Thoracic aorta (tissue), 2 donors: ENCODE measurements at places on chromosomes 3 and 15.

DNA sequence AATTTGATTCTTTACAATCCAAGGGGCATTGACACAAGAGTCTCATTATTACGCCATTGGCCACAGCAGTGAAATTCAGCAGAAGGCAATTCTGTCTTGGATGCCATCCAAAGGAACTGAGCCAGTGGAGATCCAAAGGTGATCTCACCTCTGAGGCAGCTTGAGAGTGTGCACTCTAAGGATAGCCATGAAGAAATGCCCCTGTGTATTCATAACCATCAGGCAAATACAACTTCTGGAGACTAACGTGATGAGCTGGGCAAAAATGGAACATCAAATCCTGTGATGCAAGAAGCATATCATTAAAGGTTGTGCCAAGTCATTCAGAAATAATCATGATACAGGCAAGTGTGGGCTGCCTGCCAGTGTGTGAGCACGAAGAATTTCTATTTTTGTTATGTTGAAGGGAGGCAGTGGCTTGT, 41.4 kb downstream of the ROBO2 start:
- no peak for DNase-seq

GRCh38 chr15:78689626-78690025, 48.6 kb upstream of the CHRNB4 start:
- no peak for DNase-seq

DNA sequence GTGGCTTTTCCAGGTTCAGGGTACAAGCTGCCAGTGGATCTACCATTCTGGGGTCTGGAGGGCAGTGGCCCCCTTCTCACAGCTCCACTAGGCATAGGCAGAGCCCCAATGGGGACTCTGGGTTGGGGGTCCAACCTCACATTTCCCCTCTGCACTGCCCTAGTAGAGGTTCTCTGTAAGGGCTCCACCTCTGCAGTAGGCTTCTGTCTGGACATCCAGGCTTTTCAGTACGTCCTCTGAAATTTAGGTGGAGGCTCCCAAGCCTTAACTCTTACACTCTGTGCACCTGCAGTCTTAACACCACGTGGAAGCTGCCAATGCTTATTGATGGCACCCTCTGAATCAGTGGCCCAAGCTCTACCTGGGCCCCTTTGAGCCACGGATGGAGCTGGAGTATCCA, 22.5 kb upstream of the TM4SF4 start:
- DNase-seq, result no peak

GRCh38 chr15:50813089-50813488, 47.6 kb upstream of the SPPL2A start:
- DNase-seq, result no peak

GRCh38 chr3:128009952-128010846, 42.0 kb upstream of the SEC61A1 start:
- DNase-seq, result no peak

- no peak for DNase-seq
Measured at GRCh38 chr3:98647197-98647596, 53.8 kb upstream of the CPOX start.

- no peak for DNase-seq
Measured at GRCh38 chr3:179151474-179151873, 3.3 kb downstream of the PIK3CA start.

- DNase-seq, result no peak
Measured at GRCh38 chr15:83036253-83036652, 24.8 kb upstream of the C15orf40 start.

DNA sequence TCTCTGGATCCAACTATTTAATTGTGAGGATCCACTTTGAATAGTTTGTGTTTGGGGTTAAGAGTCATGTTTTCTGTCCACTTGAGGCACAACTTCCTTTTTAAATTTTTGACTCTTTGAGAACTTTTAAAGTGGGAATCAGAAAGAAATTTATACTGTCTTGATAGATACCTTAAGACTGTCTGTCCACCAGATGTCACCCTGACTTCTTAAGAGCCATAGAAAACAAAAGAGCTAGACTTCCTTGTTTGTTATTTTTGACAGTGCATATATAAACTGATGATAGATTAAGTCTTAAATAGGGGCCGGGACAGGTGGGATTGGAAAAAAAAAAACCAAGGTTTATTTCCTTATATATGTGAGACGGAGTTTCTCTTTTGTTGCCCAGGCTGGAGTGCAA, 52.1 kb upstream of the WDR72 start:
- no peak for DNase-seq

- no peak for DNase-seq
Measured at GRCh38 chr3:112973325-112974177, 1.4 kb downstream of the CD200R1 start.

- no peak for DNase-seq
Measured at GRCh38 chr3:139353920-139354556, 10.2 kb downstream of the MRPS22 start.

- DNase-seq, result no peak
Measured at GRCh38 chr3:124730941-124731297, 667 bp downstream of the UMPS start.

DNA sequence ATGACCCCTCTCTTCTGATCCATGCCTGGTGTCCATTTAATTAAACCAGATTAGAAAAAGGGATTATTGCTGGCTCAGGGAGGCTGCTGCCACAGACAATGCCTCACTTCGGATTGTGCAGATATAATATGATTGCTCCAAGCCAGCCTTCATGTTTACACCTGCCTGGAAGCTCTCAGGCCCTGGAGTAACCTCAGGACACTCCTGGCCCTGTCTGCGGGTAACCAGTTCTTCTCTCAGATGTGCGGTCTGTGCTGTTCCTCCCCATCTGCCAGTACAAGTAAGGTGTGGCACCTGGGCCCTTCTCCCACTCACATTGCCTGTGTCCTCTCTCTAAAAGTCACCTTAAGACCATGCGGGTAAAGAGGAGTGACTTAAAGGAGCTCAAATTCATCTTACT, 8.8 kb upstream of the GOLGA8J start:
- no peak for DNase-seq

GRCh38 chr15:80034629-80035028, 24.8 kb upstream of the ZFAND6 start:
- DNase-seq, result no peak

GRCh38 chr3:124053871-124054270, 61.9 kb upstream of the ROPN1 start:
- no peak for DNase-seq

DNA sequence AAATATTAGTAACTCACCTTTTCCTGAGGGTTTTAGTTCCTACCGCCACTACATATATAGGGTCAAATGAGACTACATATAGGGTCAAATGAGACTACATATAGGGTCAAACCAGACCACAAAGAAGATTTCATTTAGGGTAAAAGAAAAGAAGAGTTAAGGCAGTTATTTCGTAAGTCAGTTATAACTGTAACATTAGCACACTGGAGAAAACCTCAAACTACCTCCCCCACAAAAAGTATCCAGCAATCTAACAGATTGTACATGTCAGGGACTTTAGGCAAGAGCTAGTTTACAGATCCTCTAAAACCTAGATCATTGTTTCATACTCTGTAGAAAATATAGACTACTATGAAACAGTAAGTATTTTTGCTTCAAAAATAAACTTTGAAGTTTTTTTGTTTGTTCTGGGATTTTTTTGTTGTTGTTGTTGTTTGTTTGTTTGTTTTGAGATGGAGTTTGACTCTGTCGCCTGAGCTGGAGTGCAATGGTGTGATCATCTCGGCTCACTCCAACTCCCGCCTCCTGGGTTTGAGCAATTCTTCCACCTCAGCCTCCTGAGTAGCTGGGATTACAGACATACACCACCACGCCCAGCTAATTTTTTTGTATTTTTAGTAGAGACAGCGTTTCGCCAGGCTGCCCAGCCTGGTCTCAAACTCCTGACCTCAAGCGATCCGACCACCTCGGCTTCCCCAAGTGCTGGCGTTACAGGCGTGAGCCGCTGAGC, 92.4 kb upstream of the CGNL1 start:
- DNase-seq, result no peak

- DNase-seq, result no peak
Measured at GRCh38 chr15:67244971-67245478, 9.4 kb downstream of the AAGAB start.

DNA sequence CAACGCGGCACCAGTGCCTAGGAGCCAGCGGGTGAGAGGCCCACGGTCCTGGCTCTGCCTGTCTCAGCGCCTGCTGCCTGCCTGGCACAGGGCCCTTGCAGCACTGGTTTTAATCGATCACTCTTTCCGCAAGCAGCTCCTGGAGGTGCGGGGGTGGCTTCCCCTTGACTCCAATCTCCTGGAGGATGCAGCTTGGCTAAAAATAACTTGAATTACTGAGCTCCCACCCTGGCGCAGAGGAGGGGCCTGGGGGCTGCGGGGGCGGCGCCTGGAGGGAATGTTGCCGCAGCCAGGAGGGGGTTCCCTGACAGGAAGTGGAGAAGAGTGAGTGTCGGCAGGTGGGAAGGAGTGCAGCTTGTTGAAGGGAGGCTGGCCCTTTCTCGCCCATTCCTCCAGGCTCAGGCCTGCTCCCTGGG, 9.9 kb upstream of the RPL29 start:
- DNase-seq, result no peak
